ENCODE measurements at places on chromosomes 4 and X. TPM values are rescaled to one million over a fixed set of nuclear protein-coding genes. Genes with fewer than 3 reads are reported as not detected.

The BEX5 gene
- 3.0 TPM for total RNA-seq

The ARR3 gene
- not detected for total RNA-seq

The MAP3K15 gene
- total RNA-seq = not detected

The TXLNG gene
- 9.0 TPM for total RNA-seq

The PABPC1L2B gene
- total RNA-seq = not detected

The DGKK gene
- total RNA-seq = not detected

The SHROOM3 gene
- total RNA-seq = 77.8 TPM

GRCh38 chr4:89482251-89482650, 174.7 kb upstream of the GPRIN3 start:
- no peak for DNase-seq

- DNase-seq = no peak
Observed at GRCh38 chrX:82412858-82413257, 1095.2 kb upstream of the POU3F4 start.

- DNase-seq = no peak
Observed at GRCh38 chr4:99986792-99987191, 36.7 kb upstream of the H2AZ1 start.

- peak; percentile 80 for DNase-seq
Observed at GRCh38 chr4:52037689-52038102, 403 bp downstream of the SGCB start.

DNA sequence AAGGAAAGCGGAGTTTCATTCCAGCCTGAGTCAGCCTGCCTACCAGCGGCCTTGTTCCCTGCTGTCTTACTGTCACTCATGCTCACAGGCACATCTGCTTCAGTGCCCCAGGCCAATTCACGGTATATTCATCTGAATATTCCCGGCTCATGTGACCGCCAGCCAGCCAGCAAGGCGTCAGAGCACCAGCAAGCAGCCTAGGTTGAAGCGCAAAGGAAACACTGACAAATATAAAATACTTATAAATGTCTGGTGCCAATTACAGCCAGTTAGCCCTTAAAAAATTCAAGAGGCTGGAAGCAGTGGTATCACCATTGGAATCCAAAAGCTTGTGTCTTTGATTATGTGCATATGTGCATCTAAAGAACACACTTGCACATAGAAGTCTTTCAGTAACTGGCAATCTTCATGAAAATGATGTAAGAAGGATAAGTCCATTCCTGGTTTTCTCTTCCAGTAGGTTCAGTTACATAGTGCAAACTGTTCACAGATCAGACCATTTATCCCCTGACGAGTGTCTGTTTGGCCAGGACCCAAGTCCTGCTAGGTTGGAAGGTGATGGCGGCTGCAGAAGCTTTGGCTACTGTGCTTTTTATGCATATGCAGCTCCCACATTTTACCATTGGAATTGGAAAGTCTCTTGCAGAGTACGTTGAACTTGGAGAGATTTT, 61.3 kb downstream of the LUZP4 start:
- no peak for DNase-seq

- DNase-seq = no peak
Observed at GRCh38 chrX:14903891-14904290, 30.7 kb downstream of the MOSPD2 start.

DNA sequence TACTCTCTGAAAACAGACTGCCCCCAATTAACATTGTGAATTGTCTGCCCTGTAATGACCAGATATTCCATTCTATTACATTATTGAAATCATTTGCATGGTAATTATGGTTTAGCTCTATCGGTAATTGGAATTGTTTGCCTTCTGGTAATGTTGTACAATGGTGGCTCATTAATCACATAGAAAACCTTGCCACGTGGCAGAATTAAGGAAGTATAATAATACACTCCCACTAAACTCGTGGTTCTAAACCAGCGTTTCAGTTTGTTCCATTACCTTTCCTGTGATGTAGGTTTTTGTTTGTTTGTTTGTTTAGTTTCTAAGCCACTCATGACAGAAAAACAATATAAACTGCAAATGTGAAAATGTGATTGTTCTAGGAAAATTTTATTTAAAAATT, 45.1 kb upstream of the TAPT1 start:
- DNase-seq = no peak

DNA sequence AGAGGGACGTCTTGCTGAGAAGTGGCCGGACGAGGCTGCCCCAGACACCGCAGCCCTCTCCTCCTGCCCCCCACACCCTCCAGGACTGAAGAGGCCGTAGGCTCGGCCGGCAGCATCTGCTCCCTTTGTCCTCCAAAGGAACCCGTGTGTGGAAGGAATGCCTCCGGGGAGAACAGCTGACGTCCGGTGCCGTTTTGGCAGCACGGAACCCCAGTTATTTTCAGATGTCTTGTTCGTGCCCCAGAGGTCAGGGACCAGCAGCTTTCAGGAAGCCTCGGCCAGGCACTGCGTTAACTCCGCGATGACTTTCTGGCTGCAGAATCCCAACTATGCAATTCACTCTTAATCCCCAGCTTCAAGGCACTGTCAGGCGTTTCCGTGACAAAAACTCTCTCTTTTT, 10.9 kb upstream of the PPP2R3B start:
- DNase-seq = no peak

- no peak for DNase-seq
Observed at GRCh38 chrX:131046596-131046995, 11.6 kb upstream of the ARHGAP36 start.

DNA sequence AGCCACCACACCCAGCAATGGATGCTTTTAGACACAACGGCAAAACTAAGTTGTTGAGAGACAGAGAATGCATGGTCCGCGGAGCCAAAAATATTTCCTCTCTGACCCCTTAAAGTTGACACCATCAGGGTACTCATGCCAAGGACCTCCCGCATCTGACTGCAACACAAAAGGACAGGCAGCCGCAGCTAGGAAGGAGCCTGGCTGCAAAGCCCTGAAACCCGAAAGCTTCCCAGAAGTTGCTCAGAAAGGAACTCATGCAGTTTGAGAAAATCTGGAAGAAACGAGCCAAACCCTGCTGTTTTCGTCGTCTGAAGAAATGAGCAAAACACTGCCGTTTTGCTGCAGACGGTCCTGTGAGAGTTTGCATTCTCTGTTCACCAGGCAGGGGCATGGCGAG, 16.5 kb downstream of the DHRSX start:
- peak; percentile 67 for DNase-seq

GRCh38 chr4:5222047-5222446, 170.8 kb downstream of the STK32B start:
- DNase-seq = no peak

DNA sequence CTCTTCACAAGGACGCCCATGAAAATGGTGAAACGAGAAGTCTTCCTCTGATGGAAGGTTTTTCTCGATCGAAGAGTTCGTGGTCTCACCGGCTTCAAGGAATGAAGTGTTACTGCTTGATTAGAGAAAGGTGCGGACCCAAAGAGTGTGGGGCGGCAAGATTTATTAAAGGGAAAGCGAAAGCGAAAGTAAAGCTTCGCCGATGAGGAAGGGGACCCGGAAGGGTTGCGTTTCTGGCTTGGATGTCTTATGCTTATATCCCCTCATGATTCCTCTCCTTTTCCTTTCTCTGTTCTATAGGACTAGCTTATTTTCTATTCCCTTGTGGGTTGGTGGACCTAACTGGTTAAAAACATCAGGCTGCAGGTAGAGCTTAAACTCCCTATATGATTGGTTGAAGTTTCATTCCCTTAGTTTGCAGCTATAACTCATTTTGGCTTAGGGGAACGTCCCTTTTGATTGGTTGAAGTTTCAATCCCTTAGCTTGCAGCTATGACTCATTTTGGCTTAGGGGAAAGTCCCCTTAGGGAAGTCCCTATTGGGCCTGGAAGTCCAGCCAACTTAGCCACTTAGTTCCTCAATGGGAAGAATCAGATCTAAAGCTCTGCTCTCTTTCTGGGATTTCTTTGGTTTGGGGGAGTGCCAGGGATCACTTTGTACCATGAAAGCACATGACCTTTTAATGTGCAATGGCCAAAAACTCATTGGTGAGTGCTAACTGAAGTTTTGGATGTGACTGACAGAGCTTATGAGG, 1025.0 kb upstream of the PCDH10 start:
- no peak for DNase-seq

DNA sequence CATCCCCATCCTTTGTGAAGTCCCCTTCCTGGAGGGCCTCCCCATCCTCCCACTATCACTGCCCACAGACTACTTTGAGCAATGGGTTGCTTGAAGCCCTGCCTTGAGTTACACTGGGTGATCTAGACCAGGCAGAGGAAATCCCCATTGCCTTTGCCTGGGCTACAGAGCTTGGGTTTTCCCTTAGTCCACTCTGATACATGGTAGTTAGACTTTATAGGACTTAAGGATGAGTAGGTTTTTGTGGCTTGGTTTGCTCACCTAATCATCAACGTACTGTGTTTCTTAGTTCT, 56.6 kb downstream of the TMEM131L start:
- DNase-seq = no peak

DNA sequence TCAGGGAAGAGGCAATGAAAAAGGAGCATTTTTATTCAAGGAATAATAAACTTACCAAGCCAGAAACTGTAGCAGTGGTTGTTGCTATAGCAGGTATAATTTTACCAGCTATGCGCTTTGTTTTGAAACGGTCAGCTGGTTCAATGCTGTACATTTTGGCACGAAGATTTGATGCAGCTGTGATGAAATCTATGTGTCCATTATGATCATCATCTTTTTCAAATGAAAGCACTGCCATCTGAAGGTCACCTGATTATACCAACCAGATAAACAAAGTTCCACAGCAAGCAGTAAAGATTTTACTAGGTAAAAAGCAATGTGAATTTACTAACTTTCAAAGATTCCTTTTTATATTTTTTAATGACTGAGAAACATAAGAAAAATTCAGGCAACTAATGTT, 66.4 kb downstream of the STAP1 start:
- DNase-seq = no peak

GRCh38 chrX:57137501-57137900, 304 bp upstream of the SPIN2A start:
- DNase-seq = no peak

DNA sequence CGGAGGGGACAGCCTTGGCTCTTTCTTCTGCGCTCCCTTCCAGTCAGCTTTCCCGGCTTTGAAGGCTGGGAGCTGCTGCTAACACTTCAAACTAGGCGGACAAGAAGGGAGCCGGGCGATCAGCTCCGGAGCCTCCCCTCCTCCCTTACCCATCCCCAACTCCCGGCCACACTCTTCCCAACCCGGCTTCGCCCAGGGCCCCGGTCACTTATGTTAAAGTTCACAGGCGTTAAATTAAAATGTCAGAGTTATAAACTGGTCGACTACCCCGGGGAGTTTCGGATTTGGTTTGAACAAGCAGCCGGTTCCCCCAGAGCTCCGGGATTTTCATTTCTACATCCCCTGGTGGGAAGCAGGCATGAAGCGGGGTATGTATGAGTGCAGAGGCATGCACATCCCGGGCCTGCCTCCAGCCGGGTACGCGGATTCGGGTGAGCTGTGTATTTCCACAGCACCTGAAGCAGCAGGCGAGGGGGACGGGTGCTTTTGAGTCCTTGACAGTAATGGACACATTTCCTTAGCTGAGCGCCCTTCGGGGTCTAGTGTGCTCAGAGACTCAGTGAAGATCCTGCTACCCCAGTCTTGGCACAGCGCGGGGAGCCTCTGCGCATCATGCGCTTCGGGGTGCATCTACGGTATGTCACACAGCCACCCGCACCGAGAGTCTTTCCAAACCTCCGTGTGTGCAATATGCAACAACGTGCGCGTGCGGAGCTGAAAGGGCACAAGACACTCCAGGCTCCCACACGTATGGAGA, 880 bp downstream of the UNC5C start:
- DNase-seq = peak; percentile 79

DNA sequence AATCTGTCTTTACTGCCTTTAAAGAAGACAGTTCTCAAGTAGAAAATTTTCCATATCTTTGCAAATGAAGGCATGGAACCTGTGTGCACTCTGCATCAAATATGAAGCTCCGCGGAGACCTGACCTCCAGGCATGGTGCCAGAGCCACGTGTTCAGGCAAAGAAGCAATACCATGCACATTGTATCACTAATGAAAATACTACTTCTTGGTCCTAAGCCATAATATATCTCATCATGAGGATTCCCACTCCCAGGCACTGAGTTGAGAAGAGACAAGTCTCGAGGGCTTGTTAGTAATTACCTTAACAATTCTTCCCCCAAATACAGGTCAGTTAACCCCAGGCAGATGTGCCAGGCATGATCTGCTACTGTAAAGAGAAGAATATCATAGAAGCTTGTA, 56.7 kb downstream of the PCDH19 start:
- DNase-seq = no peak

GRCh38 chr4:188879598-188879997, 740.4 kb downstream of the TRIML1 start:
- no peak for DNase-seq

- DNase-seq = no peak
Observed at GRCh38 chr4:125679989-125680388, 365.2 kb downstream of the FAT4 start.

DNA sequence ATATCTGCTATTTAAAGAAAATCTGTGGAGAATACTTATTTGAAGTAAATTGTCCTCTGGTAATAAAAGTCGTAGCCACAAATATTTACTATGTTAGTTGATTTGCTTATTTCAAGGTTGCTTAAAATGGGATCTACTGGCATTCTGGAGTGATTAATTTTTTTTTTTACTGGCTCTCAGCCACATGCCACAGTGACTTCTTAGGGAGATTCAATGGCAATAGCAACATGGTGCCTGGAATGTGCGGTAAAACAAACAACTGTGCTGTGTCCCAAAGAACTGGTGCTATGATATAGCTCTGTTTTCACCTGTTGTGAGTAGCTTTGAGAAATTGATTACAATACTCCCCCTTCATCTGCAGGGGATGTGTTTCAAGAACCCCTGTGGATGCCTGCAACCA, 324.3 kb downstream of the GPAT3 start:
- no peak for DNase-seq

- no peak for DNase-seq
Observed at GRCh38 chr4:148737061-148737770, 295.0 kb upstream of the NR3C2 start.

DNA sequence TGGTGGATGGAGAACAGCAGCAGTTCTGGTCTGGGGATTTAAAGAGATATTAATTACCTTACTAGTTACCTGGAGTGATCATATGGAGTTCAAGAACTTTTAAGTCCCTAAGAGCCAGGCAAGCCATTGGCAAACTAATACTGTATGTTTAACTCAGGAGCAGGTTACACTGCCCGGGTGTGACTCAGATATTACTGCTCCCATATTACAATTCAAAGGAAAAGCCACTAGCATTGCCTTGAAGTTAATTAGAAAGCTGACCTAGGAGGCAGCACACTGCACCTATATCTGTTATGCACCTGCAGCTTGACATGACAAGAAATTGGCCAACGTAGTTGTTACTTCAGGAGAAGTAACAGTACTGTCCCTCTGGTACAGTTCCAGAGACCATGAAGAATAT, 47.2 kb downstream of the GRK4 start:
- DNase-seq = no peak

DNA sequence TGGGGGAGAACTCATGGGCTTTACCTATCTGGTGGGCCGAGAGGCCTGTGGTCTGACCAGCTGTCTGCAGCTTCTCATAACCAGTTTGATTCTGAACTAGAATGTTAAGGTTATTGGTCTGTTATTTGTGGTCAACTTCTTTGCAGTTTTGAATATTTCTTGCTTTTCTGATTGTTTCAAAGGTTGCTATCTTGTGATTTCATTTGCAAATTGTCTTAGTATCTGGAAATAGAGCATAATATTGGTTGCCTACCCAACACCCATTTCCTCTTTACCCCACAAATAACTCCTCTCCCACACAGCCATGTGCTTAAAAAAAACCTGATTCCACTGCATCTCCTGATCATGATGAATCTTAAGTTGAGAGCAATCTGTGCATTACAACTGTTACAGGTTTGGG, 39.1 kb upstream of the BMP2K start:
- DNase-seq = no peak

- DNase-seq = no peak
Observed at GRCh38 chr4:121800638-121800960, 524 bp upstream of the EXOSC9 start.

GRCh38 chr4:53267026-53267425, 98.8 kb downstream of the SCFD2 start:
- no peak for DNase-seq

Measured in posterior vena cava (tissue), 2 donors.